Inflammatory macrophage (primary cell): ENCODE measurements at places on chromosomes 4 and X.
A peak's percentile ranks its signal among the peaks of the same experiment; 100 is the strongest.

DNA sequence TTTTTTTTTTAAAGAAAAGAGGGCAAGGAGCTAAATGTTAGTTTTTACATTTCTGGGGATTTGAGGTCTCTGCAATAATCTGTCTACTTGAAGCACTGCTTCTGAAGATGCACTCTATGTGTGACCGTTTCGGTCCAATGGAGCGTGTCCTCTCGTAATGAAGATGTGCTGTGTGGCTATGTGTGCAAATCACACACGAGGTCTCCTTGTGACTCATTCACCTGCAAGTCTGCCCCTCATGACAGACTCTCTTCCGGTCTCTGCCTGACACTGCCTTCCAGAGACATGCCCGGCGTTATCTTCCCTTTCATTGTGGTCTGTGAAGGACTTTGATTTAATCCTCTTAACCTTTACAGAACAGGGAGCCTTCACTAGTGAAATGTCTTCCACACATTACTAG is 84.3 kb downstream of the TRAM1L1 start:
- no peak for DNase-seq

DNA sequence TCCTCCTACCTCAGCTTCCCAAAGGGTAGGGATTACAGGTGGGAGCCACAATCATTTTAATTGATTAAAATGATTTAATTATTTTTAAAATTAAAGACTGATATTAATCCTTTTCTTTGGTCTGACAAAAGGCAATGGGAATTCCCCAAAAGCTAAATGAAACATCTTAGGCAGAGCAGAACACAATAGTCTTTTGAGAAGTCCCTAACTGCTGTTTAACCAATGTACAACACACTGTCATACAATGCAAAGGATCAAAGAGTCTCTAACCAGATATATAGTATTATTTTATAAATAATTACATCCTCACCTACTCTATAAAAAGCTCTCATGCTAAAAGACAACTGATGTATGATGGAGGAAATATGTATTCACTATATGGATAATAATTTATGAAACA is 47.0 kb downstream of the THAP9 start:
- no peak for DNase-seq

GRCh38 chrX:124018023-124018422 is 56.5 kb downstream of the STAG2 start:
- no peak for DNase-seq

DNA sequence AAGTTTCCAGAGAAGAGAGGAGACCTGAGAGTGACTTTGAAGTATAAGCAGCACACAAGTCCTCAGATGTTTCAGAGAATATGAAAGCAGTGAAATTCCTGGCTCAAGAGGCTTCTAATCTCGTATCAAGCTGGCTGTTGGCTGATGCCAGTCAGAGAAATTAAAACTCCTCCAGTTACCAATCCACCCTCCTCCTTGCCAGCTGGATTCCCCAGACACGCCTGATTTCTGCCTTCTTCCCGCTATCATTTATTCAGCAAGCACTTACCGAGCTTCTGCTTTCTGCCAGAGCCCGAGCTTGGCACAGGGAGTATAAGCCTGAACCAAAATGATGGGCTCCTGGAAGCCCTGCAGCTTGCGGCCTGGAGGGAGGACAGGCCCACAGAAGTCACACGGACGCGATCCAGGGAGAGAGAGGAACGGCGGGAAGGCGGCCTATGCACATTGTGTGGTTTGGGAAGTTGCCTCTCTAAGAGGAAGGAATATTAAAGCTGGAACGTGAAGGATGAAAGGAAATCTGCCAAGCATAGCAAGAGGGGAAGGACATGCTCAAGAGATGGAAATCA is 102.4 kb upstream of the TBL1X start:
- DNase-seq = no peak

GRCh38 chr4:147801820-147802219 is 69.9 kb downstream of the ARHGAP10 start:
- DNase-seq = no peak

DNA sequence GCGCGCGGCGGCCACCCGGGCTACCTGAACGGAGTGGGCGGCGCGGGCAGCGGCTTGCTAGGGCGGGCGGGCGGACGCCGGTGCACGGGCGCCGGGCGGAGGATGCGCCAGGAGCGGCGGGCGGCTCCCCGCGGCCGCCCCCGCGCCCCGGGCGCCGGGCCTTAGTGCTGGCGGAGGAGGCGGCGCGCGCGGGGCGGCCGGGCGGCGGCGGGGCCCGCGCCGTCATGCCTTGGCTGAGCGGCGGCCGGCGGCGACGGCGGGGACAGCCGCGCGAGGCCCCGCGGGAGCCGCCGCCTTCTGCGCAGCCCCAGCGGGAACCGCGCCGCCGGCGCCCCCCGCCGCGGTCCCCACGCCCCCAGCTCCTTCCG is 48.2 kb downstream of the CLDN34 start:
- no peak for DNase-seq

DNA sequence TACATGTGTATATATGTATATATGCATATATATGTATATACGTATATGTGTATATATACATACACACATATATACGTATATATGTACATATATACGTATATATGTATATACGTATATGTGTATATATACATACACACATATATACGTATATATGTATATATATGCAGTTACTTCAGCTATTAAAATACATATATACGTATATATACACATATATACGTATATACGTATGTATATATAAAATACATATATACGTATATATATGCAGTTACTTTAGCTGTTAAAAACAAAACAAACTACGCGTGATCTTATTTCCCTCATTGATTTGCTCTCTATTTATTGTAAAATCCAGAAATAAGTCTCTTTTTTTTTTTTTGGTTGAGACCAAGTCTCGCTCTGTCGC is 13.9 kb downstream of the TXK start:
- no peak for DNase-seq

DNA sequence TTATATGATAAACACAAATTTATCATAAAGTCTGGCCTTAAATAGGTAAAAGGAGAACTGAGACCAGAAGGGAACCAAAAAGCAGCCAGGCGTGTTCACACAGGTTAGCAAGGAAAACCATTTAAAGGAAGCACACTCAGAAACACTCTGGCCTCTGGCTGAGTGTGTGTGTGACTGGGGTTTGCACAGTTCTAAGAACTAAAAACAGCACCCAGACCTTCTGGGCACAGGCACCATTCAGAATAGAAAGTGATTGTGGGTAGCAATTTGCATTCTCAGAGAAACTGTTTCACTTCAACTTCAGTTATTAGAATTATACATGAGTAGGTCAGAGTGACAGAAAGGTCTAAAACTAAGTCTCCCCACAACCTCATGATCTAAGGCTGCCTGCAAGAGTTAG is 10.0 kb downstream of the GPR82 start:
- DNase-seq = no peak

DNA sequence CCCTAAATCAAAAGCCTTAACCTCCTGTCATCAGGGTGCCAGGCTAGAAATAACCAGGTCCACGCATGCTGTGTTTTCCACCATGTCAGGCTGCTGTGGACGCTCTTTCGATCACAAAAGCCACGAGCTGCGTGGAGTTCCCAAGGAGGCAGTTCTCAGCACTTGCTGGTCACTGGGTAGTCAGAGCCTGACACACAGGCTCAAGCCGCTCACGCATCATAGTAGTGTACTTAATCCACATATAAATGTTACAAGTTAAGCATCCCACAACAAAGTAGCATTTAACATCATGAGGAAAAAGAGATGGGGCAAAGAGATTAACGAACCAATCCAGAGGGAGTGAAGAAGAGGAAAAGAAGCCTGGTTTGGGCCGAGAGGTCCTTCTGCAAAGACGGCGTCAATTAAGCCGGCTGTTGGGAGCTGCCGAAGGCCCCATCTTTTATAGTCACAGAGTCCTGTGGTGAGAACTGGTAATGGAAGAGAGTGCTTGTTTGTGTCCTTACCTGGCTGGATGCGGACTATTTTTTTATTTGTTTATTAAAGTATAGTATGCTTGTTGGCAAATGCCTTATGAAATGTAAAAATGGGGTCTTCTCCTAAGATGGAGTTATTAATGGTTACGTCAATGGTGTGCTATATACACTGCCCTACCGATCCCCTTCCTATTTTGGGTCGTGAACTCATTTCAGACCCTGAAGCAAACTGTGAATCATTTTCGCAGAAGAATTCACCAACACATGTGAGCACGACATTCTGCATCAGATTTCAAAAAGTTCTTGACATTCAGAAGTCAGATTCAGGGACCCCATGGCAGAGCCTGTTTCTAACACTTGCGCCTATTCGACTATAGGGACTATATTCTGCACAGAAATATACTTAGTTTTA is 675 bp downstream of the PRIMPOL start:
- DNase-seq = peak; percentile 45

GRCh38 chr4:100780126-100780525 is 262.3 kb upstream of the EMCN start:
- DNase-seq = no peak

- no peak for DNase-seq
Measured at GRCh38 chrX:136067966-136068365, 79.4 kb upstream of the FHL1 start.

- no peak for DNase-seq
Measured at GRCh38 chr4:48967631-48968030, 18.4 kb upstream of the CWH43 start.

DNA sequence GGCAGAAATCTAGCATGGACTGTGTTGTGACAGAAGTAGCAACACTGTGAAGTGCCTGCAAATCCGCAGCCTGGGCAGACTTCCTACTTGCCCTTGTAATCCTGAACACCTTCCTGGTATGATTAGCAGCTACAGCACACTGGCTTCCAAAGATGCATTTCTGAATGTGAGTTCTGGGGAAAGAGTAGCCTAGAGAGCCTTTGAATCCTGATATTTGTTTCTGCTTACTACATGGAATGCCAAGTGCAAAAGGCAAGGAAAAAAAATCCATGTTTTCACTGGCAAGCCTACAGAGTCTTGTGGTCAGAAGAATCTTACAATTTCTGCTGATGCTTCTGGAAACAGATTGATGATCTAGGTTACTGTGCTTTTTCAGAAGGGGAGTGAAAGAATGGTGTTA is 223.7 kb downstream of the COL25A1 start:
- no peak for DNase-seq

GRCh38 chrX:15570145-15570544 is 30.6 kb downstream of the ACE2 start:
- no peak for DNase-seq

DNA sequence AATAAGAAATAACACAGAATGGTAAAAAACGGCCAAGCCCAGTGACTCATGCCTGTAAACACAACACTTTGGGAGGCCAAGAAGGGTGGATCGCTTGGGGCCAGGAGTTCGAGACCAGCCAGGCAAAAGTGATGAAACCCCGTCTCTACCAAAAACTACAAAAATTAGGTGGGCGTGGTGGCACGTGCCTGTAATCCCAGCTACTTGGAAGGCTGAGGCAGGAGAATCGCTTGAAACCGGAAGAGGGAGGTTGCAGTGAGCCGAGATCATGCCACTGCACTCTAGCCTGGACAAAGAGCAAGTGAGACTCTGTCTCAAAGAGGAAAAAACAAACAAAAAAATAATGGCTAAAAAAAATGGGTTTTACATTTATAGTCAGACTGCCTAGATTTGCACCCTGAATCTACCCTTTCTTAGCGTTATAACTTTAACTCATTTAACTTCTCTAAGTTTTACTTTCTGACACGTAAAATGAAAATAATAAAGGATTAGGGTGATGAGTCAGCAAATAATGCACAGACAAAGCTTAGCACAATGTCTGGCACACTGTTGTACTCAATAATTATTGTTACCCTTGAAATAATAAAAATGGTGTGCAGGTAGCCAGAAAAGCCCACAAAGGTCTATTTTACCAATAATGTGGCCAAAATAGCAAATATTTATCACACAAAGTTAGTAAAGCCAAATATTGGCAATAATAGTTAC is 55.0 kb downstream of the ATP11C start:
- DNase-seq = no peak
